Stimulated activated CD8-positive, alpha-beta memory T cell treated with anti-CD3 and anti-CD28 coated beads, Interleukin-4, amount 100 ng/mL, for 4 hours (primary cell): ENCODE measurements at places on chromosomes 2 and 18.

DNA sequence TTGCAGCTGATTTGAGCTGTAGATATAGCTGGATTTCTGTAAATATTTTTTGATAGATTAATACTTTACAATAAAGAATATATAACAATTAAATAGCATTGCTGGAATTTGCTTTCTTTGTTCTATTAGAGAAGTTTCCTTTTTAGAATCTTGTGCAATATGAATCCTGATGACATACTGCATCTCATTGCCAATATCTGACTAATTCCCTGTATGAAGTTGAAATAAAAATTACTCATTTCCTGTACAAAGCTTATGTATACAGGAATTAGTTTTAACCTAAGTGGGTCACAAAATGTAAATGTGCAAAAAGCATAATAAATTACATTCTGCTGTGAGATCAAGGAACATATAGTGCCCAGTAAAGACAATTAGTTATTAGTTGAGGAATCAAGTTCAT lies 72.8 kb upstream of the TMEFF2 start:
- no peak for DNase-seq

DNA sequence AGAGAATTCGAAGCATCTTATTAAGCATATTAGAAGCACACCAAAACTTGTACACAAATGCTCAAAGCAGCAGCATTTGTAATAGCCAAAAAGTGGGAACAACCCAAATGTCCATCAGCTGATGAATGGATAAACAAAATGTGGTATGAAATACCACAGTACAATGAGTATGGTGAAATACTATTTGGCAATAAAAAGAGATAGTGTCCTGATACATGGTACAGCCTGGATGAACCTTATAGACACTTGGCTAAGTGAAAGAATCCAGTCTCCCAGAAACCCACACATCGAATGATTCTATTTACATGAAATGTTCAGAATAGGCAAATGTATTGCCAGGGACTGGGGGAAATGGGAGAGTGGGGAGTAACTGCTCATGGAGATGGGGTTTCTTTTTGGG lies 3.0 kb downstream of the SPATA3 start:
- DNase-seq = no peak

- no peak for DNase-seq
Observed at GRCh38 chr18:59220784-59221765, 1.1 kb downstream of the GRP start.

GRCh38 chr18:33264566-33264965 lies 176.0 kb downstream of the CCDC178 start:
- no peak for DNase-seq

DNA sequence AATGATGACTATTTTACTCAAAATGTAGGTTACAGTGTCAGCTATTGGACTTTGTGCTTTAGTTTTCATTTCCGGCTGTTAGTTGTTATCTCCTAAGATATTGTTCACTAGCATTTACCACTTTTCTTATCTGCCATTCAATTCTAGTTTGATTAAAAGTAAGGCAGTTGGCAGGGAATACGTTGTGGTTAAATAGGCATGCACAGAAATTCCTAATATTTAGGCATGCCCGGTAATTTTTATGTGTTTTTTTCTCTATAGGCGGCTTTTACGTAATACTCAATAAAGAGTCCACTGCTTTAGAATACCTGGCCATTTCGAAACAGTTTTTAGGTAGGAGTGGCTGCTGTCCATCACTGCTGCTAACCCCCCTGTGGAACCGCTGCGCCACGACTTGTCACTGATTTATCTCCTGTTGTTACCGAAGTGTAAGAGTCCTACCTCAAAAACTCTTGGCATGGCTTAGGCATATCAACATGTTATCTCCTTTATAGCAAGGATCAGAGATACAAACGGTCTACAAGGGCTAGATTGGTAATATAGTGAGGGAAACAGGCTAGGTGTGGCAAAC lies 39.5 kb downstream of the BABAM2 start:
- no peak for DNase-seq

DNA sequence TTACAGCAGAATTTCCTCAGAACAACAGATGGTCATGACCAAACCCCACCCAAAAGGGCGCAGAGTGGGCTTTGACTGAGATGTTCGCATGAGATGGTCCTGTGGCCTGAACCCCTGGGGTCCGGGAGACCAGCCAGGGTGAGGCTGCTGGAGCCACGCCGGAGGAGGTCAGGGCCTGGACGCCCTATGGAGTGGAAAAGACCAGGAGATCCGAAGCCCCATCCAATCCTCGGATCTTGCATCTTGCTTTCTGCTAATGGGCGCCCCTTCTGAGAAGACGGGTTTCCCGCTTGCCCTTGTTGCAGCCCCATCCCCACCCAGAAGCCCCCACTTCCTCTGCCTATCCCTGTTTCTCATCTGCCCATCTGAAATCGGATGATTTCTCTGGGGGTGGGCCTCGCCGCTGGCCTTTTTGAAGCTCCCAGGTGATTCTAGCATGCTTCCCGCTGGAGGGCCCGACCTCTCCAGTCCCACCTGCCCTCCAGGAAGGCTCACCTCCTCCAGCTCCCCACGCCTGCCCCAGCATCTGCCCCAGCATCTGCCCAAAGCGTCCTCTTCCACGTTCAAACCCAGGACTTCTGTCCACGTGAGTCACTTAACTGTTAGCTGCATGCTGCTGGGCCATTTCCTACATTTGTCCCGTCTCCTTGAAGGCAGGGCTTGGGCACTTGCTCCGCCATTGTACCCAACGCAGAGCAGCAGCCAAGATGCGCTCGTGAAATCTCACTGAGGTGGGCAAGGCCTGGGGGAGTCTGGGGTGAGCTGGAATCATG lies 4.3 kb upstream of the CNDP1 start:
- no peak for DNase-seq

DNA sequence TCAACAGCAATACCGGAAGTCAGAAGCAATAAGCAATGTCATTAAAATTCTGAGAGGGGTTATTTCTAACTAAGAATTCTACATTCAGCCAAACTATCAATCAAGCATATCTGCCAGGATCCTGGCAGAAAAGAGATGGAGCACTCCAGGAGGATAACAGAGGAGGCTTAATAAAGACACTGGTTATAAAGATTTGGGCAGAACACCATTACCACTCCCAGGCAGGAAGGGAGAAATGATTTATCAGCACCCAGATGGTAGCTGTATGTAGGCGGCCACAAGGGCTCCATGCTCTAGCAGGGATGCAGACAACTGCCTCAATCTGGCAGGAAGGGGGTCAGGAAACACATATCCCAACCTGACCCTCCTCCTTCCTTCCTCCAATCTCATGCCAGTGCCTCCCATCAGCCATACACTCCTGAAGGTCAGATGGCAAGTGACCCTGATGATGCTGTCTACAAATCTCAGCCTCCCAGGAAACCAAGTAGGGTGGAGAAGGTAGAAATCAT lies 20.5 kb upstream of the TNFAIP6 start:
- no peak for DNase-seq
